Ureter (tissue), 1 donor: ENCODE measurements at places on chromosomes 11 and 22. TPM values are rescaled to one million over a fixed set of nuclear protein-coding genes. Genes with fewer than 3 reads are reported as not detected.

Gene TPP1
- total RNA-seq, result 60.0 TPM

GRCh38 chr11:70573701-70574151, 175.4 kb downstream of the CTTN start:
- DNase-seq, result no peak

Gene NCR3LG1
- 3.4 TPM for total RNA-seq

Gene DEFB131B
- not detected for total RNA-seq

- DNase-seq, result no peak
Observed at GRCh38 chr11:77372726-77373125, 71.2 kb upstream of the GDPD4 start.

Gene PATE3
- not detected for total RNA-seq

DNA sequence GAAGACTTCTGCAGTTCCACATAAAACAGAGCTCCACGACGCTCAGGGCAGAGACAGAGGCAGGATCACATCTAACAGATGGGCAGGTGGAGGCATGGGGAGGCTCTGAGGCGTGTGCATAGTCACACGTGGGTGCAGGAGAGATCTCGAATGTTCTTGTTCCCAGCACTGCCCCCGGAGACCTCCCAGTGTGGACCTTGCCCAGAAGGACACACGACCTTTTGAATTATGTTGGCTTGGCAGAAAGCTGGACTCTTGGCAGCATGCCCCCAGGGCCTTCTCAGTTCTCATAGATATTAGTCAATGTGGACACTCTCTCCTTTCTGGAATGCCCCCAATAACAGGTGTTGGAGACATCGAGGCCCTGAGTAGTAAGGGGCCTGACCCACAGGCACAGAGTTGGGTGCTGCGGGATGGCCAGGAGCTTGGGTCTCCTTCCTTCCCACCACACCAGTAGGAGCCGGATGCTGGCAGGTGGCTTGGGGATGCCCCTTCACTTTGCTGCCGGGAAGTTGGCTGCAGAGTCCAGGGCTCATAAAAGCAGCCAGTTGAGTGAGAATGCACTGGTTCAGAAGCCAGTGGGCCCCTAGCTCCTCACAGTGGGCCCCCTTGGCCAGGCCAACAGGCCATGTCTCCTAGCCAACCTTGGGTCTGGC, 12.1 kb downstream of the MYEOV start:
- no peak for DNase-seq
